H54 (cell line): ENCODE measurements at places on chromosomes 11 and 22.

DNA sequence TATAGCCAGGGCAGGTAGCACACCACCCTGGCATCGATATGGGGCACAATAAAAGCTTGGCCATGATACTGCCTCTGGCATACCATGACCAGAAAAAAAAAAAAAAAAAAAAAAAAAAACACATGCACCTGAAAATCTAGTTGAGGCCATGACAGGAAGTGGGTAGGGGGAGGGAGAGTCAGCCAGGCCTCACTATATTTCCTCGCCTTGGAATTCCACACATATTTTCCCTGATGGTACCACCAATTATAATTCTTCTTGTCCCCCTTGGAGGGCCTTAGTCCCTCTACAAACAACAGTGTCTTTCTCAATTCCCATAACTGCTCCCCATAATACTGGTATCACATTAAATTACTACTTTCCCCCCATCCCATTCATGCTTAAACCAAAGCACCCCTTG is 12.6 kb upstream of the CHKA start:
- no peak for DNase-seq

DNA sequence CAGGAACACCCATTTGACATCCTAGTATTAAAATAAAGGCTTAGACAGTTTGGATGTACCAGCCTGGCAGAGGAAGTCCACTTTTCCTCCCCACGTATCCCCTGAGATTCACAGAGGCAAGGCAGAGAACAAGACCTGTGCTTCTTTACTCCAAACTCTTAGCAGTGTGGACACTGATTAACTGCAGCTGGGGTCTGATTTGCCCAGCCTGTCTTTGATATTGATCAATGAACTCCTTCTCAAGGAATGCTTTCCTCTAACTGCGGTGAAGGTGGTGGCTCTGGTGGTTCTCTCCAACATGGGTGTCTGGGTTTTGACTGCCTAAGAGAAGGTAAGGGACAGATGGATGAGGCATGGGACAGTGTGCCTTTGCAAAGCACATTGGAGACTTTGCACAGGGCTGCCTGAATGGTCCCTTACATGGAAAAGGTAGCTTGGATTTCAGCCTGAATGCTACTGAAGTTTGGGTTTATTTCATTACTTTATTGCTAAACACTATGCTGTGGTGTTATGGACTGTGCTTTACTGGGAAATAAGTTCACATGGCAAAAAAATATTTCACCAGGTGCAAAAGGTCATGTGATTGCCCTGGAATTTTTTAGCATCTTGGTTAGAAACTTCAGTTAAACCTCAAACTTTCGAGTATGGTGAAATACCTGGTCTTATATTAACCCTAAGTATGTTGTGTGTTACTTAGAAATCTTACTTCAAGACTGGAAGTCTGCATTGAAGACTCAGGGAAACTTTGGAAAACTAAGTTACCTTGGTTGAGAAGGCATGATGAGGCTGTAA is 1.8 kb downstream of the GAS2 start:
- no peak for DNase-seq

- DNase-seq = no peak
Observed at GRCh38 chr11:89456681-89457080, 34.5 kb downstream of the NOX4 start.

DNA sequence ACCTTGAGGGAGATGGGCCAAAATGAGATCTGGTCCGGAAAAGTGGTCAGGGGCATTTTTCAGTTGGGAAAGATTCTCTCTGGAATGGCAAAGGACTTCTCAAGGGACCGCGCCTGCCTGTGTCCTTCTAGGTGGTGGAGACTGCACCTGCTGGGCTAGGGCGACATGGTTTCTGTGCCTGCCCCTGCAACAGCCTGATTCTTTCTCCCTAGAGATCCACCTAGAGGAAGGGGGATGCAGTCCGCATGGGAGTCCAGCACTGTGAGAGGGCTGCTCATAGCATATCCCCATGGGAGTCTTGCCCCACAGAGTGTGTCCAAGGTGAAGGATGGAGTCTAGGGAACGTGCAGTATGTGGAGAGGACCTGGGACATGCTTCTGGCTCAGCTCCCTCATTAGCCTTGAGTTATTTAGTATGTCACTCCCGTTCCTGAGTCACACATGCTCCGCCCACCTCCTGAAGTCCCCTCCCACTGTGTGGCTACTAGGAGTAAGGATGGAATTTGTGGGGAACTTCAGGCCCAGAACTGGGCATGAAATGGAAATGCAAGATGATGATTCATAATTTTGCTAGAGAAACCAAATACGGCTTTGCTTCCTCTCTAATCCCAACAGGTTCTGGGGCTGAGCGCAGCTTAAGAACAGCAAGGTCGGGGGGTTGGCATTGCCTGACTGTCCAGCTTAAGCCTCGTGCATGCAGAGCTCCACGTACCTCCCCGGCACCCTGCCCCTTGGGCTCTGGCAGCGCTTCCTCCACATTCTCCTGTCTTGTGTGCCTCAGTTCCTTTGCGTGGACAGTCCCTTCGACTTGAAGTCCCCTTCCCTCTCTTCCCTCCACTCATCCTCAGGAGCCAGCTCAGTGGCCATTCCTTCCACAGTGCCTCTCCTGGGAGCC is 35.0 kb downstream of the GRIK4 start:
- peak; percentile 67 for DNase-seq

DNA sequence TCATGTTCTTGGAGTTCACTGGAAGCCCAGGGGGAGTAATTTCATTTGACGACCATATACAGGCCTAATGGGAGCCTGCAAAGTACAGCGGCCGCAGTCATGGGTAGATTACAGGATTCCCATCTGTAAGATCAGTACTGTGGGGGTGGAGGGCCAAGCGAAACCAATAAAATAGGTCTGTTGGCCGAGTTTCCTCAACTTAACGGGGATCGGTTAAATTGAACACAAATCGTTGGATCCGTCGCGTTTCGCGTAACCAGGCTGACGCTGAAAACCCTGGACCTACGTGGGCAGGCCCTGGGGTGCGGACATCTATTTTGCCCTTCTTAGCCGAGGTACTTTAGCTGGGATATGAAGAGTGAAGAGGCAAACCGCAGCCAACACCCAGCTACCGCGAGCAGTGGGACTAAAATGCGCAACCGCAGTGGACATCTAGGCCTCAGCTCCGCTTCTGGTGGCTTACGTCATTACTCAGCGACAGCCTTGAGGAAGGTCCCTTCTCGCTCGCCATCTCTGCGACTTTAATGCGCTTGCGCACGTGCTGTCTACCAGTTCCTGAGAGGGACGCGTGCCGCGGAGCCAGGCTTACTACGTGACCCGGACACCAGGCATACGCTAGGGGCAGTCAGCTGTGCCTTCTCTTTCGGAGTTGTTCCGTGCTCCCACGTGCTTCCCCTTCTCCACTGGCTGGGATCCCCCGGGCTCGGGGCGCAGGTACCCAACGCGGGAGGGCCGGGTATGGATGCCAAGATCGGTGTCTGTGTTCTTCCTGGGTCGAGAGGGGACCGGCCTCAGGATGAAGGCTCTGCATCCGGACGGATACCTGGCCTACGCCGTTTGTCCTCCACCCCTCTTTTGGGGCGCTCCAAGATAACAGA is at the start of gene NAT10:
NAT10 (plus strand) TSS at position 551 of the 878 bp plus-strand sequence. CDS start 2,597 bp downstream, outside the sequence.
- peak; percentile 83 for DNase-seq
